ENCODE measurements at places on chromosomes 13 and 19.

DNA sequence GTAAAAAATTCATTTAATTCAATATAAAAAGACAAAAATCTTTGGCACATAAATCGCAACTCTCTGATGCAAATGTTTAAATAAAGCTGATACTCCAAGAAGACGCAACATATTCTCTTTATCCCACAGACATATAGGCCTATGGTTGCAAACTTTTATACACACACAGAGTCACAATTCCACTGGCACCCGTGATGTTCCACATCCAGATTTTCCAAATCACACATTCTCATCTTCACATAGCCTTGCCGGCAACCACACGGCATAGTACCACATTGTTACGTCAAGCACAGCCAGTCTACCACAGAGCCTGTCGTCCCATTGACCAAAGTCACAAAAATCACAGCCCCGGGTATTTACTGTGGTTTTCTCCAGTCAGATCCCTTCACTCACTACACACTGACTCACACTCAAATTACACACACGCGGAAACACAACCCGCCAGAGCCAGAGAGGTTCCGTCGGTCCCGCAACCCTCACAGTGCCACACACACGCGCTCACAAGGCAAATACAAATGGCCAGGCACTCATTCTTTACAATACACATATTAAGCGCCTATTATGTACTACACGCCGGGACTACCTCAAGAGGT is 546 bp upstream of the ZNF546 start:
- peak; percentile 64 for DNase-seq

DNA sequence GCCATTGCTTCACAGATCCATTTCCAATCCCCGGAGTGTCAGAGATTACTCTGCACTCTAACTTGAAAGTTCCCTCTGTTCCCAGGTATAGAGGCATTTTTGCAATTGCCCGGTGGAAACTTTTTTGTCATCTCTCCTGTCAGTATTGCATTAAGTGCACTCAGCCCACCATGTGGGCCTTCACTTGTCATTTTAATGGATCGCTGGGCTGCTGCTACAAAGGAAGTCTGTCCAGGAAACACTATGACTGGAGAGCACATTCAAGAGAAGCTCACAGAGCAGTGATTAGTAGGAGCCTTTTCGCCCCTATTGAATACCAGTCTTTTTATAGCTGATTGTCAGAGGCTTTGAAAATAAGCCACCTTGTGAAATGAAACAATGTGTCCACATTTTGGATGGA is 180.9 kb downstream of the B3GLCT start:
- DNase-seq = no peak

DNA sequence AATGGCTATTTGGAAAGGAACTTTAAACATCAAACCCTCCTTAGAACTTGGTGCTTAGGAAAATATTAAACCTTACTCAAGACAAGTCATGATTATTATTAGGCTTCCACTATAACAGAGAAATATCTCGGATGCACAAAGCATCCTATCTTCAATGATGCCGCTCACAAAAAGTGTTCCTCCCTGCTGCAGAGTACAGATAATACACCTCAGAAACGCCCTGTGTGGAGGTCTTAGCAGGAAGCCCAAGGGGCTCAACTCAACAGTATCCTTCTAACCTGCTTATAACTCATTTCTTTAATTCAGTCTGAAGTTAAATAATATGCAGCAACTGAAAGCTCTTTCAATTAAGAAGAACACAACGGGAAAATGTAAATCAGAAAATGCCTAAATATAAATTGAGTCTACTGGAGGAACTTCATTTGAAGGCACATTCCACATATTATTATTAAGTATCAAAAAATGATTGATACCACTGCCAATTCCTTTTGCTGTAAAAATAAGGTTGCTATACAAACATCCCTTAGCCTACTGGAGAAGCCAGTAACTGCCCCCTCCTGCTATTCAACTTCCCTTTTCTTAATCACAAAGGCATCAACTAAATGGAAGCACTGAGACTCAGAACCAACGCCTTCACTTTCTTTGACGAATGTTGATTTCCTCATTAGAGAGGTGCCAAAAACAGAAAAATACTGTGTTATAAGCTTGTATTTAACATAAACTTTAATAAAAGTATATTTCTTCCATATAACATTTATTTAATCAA is 12.0 kb downstream of the ELF1 start:
- DNase-seq = peak; percentile 90

DNA sequence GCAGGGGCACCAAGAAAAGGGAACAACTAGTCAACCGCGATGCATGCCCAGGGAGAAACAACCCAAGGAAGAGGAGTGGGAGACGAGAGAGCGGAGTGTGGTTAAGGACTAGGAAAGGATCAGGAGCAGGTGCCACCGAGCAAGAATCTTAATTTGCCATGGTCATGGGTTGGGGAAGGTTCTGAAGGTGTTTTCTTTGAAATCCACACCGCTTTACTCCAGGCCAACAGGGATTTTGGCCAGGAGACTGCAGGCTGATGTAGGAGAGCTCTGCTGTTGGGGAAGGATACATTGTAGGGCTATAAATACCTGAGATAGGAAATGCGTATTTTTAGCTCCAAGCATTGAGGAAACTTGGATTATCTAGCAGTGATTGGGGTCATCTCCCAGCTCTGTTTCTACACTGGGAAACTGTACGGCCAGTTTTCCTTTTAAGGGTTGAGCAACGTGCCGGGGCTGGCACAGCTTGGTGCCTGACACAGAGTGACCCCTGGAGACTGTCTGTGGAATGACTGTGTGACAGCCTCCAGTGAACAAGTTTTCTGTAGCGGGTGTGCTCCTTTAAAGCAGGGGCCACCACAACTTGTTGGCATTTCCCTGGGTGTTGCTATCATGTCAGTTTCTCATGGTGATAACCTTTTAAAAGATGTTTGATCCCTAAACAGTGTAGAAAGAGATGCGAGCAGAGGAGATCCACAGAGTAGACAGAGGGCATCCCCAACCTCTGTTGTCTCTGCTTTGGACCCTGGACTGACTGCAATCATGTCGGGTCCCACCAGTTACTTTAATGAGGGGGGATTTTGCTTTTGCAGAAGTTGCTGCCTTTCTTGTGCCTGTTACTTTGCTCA is 34.3 kb downstream of the ZNF536 start:
- DNase-seq = peak; percentile 39

GRCh38 chr13:34657716-34658115 is 284.4 kb upstream of the NBEA start:
- DNase-seq = no peak

DNA sequence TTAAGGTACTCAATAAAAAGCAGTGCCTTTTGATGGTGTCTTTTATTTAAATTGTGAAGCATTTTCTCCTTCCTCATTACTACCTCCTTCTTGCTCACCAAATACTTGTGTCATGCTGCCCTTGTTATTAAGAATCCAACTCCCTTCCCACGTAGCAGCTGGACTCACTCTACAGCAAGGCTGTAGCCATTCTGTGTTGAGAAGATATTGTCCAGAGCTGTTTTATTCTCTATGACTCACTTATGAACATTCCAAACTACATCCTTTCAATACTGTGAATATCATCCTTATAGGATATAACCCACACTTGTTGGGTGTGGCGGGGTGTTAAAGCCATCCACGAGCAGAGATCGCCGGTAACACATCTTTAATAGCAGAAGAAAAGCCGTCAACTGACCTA is 1671.5 kb upstream of the SLC10A2 start:
- no peak for DNase-seq

DNA sequence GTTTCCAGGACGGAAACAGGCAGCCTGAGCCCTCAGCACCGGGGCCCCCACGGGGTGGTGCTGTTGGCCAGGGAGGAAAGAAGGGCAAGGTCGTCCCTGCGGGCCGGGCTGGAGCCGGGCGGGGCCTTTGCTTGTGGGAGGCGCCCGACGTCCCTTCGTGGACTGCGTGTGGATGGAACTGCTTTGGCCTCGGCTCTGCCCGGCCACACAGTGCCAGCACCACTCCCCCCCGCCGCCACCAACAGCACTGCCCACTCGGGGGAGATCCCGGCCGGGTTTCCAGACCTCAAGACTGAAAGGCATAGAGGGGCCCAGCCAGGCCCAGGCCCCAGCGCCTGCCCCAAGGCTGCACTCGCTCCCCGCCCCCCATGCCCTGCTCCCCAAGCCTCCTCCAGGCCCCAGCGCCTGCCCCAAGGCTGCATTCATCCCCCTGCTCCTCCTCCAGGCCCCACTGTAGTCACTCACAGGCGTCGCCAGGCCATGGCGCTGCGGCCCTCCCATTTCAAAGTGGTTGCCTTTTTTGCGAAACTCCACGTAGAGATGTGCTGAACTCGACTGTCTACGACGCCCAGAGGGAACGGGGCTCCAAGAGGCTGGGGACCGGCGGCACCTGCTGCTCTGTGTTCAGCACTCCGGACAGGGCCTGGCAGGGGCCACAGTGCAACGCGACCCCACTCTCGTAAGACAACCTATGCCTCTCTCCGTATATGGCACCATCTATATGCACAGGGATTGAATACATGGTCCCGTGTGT is 22.5 kb downstream of the C13orf46 start:
- peak; percentile 84 for DNase-seq

- DNase-seq = no peak
Observed at GRCh38 chr19:42558450-42559150, 30.3 kb upstream of the CEACAM1 start.

- DNase-seq = no peak
Observed at GRCh38 chr19:16889883-16890460, 1.2 kb downstream of the F2RL3 start.

DNA sequence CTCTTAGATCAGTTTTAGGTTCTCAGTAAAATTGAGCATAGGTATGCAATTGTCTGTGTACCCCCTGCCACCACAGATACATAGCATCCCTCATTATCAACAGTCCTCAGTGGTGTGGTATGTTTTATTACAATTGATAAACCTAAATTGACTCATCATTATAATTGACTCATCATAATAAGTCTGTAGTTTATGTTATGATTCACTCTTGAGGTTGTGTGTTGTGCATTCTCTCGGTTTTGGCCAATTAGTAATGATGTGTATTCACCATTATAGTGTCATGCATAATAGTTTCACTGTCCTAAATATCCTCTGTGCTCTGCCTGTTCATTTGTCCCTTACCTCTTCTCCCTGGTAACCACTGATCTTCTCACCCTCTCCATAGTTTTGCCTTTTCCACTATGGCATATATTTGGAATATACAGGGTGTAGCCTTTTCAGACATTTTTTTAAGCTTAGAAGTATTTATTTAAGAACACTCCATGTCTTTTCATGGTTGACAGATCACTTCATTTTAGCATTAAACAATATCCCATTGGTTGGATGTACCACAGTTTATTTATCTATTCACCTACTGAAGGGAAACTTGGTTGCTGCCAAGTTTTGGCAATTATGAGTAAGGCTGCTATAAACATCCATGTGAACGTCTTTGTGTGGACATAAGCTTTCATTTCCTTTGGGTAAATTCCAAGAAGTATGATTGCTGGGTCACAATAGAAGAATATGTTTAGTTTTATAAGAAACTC is 1620.6 kb upstream of the MIR17HG start:
- no peak for DNase-seq

DNA sequence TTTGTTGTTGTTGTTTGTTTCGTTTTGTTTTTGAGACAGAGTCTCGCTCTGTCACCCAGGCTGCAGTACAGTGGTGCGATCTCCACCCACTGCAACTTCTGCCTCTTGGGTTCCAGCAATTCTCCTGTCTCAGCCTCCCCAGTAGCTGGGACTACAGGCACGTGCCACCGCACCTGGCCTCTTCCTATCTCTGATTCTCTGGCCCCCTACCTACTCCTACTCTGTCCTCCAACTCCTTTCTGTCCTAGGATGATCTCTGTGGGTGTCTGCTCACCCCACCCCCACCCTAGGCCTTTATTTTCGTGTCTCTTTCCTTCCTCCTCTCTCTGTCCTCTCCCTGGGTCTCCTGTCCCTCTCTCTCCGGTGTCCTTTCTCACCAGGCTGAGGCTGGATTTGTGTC is 1.2 kb downstream of the PIH1D1 start:
- no peak for DNase-seq

DNA sequence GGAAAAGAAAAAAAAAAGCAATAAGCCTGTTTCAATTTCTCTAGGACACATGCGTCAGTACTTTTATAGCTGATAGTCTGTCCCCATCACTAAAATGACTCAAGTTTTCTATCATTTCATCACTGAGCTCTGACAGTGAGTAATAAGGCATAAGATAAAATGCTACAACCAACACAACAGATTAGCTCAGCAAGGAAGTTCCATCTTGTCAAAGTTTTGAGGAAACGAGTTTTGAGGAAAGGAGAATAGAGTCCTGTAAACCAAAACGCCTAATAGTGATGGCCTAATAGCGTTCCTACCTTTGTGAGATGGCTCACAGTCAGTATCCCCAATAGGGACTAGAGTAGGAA is 145.1 kb downstream of the LACC1 start:
- DNase-seq = no peak

- DNase-seq = no peak
Observed at GRCh38 chr19:48950830-48951519, 3.7 kb upstream of the BAX start.

- DNase-seq = no peak
Observed at GRCh38 chr13:60152904-60153303, 10.8 kb downstream of the DIAPH3 start.

- no peak for DNase-seq
Observed at GRCh38 chr13:31053091-31053490, 108.6 kb downstream of the HSPH1 start.

DNA sequence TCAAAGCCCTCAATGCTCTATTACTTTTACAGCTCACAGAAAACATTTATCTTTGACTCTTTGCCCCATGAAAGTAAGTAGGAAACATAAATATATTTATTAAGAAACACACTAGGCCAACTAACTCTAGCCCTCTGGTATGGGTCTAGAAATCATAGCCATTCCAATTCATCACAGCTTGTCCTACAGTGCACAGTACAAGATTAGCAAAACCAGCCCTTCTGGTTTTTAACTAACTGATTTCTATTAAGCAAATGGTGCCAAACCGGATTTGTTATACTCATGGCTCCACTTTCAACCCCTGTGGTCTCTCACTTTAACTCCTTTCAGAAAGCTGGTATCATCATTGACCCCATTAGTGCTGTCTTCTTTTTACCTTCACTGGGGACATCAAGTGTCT is 5.6 kb upstream of the LRRC63 start:
- no peak for DNase-seq

- peak; percentile 42 for DNase-seq
Observed at GRCh38 chr13:41130356-41130755, 2.2 kb downstream of the KBTBD6 start.

DNA sequence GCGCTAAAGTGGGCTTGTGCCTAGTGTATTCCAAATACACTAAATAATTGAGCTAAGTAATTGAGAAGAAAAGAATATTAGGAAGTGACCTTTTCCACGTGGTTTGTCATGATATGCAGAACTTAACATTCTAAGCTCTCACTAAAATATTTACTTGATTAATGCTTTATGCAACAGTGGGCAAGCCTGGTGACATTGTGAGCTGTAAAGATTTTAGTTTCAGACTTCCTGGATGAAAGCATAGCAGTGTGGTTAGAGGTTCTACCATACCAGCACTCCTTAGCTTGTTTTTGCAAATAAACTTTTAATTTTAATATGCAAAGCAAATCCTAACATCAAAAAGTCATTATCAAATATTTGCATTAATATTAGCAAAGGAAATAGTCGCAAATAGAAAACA is 1065.1 kb upstream of the SPRY2 start:
- no peak for DNase-seq

GRCh38 chr19:48676887-48677286 is 4.1 kb upstream of the NTN5 start:
- DNase-seq = no peak

All from hematopoietic multipotent progenitor cell treated with erythropoietin and hydrocortisone succinate and interleukin-3 and kit ligand, for 6 days (in vitro differentiated cells).